ENCODE measurements at places on chromosomes 11 and 22.

DNA sequence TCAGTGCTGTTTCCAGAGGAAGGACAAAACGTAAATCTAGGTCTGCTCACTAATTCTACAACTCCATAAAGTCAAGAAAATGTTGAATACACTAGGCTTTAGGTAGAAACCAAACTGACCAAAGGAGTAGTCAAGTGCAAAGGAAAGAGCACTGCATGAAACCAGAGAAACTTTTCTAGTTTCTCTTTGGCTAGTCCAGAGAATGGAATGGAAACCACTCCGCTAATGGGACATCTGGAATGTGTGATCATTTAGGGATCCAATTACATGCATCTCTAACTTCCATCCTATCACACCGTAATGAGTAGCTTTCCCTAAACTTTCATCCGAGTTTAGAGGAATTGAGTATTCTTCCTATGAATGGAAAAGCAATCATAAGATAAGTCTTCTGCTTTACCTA lies 2.4 kb downstream of the OR52M1 start:
- DNase-seq: no peak

DNA sequence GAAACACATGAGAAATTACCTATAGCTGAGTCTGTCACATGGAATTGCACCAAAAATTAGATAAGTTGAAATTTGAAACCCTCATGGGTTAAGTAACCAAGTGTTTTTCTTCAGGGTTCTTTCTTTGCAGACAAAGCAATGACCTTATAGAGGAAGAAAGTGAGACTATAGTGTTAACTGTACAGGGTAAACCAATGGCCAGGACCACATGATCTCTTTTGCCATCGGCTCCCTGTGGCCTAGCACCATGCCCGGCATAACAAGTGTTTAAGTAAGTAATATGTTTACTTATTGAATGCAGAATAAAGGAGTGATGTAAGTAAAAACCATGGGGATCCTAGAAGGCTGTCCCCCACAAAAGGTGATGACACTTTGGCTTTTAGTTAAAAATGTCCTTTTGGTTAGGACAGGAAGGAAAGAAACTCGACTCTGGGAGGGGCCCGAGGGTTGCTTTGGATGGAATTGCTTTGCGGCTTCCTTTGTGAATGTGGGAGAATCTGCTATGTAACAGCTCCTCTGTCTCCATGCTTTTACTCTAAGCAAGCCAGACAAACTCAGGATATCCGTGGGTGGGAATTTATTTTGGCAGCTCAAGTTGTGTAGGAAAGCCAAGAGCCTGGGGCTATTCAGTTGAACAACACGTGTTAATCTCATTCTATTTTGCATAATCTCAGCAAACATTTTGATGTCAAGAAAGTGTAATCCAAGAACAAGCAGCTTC lies 454.7 kb downstream of the INSC start:
- no peak for DNase-seq

- DNase-seq: no peak
Observed at GRCh38 chr11:126893796-126894195, 106.8 kb downstream of the KIRREL3 start.

GRCh38 chr11:47156951-47157350 lies 19.7 kb downstream of the ARFGAP2 start:
- DNase-seq: no peak

DNA sequence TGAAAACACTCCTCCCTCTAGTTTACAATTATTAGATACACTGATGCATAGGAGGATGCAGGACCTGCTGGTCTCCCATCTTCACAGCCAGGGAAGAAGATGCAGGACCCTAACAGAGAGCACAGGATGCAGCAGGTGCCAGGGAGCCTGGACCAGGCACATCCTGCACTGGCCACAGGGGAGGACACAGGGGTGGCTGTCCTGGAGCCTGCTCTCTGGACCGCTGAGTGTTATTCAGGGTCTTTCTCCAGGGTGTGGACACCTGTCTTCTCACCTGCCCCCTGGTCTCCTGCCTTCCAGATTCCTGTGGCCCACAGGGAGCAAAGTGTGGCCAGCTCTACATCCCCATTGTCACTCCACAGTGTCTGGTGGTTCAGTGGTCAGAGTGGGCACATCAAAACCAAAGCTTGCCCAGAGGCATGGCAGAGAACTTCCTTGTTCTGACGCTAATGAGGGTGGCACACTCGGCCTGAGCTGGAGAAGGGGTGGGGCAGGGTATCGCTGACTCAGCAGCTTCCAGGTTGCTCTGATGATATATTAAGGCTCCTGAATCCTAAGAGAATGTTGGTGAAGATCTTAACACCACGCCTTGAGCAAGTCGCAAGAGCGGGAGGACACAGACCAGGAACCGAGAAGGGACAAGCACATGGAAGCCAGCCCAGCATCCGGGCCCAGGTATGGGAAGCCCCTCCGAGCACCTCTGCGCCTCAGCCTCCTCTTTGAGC lies at the start of gene APOBEC3A:
APOBEC3A (plus strand) TSS at position 564 of the 725 bp plus-strand sequence; CDS start at position 647, 83 bp downstream.
- DNase-seq: no peak

GRCh38 chr11:45771566-45772448 lies 33.1 kb upstream of the SLC35C1 start:
- DNase-seq: peak; percentile 36

GRCh38 chr11:125287491-125288210 lies 123.1 kb downstream of the PKNOX2 start:
- DNase-seq: no peak

DNA sequence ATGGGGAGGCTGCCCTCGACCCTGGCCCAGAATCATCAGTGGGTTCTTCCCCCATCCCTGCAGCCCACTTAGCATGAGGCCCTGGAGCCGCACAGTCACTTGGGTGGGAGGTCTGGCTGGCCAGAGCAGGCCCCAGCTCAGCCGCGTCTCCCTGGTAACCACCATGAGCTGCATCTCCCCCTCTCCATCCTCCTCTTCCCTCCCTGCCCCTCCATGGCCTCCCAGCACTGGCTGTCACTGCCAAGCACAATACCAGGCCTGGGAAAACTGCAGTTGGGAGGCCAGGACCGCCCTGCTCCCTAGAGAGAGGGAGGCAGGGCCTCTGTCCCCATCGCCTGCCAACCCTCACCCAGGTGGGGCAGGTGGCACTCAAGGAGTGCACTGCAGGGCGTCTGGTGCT lies 8.0 kb downstream of the CSDC2 start:
- no peak for DNase-seq

DNA sequence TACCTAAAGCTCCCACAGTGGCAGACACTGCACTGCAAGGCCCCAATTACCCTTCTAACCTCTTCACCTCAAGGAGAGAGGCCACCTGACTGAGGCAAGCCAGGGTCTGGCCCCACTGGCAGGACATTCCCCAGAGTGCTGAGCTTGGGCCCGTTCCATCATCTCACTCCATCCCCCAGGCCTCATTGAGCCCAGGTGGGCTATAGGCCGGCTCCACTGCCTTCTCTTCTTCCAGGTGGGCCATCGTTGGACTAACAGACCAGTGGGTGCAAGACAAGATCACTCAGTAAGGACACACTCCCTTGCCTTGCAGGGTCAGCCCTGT lies 19.1 kb downstream of the CDC45 start:
- no peak for DNase-seq

- DNase-seq: no peak
Observed at GRCh38 chr11:94655291-94655690, 88.1 kb downstream of the PIWIL4 start.

DNA sequence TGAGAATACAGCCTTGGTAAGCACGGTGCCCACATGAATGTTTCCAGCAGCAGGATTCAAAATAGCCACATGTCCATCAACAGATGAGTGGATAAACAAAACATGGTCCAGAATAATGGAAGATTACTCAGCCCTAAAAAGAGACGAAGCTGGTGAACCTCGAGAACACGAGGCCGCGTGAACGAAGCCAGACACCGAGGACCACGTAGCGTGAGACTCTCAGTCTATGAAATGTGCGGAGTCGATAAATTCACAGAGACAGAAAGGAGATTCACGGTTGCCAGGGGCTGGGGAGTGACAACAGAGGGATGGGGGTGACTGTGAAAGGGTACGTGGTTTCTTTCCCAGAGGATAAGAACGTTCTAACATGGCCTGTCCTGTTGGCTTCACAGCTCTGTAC lies 2.9 kb upstream of the ASCL2 start:
- DNase-seq: no peak

DNA sequence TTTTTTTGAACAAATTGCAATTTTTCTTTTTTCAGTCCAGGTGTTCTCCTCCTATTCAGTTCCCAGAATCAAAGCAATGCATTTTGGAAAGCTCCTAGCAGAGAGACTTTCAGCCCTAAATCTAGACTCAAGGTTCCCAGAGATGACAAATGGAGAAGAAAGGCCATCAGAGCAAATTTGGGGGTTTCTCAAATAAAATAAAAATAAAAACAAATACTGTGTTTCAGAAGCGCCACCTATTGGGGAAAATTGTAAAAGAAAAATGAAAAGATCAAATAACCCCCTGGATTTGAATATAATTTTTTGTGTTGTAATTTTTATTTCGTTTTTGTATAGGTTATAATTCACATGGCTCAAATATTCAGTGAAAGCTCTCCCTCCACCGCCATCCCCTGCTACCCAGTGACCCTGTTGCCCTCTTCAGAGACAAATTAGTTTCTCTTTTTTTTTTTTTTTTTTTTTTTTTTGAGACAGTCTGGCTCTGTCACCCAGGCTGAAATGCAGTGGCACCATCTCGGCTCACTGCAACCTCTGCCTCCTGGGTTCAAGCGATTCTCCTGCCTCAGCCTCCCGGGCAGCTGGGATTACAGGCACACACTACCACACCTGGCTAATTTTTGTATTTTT lies 6.2 kb upstream of the UBE4A start:
- no peak for DNase-seq

DNA sequence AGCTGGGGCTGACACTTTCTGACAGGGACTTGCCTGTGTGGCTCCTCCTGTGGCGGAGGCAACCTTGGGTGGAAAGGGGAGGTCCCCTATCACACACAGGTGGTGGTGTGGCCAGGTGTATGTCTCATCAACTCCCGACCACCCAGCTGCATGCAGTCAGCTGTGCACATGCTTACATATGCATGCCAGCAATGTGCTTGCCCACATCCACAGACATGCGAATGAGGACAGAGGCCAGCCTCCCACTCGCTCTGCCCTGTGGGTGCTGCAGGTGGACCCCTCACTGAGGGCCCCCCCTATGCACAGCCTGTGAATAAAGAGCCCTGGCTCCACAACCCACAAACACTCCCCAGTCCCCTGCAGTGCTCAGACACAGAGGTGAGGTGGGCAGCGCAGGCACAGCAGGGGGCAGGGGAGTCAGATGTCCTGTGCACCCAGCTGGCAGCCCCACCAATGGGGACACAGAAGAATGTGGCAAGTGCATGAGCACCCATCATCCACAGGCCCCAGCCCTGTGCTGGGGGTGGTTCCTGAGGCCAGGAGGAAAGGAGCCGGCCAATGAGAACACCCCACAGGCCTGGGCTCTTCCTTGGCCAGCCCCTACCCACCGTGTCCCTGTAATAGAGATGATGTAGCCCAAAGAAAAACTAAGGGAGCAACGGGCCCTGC lies 9.5 kb downstream of the GNB1L start:
- no peak for DNase-seq

DNA sequence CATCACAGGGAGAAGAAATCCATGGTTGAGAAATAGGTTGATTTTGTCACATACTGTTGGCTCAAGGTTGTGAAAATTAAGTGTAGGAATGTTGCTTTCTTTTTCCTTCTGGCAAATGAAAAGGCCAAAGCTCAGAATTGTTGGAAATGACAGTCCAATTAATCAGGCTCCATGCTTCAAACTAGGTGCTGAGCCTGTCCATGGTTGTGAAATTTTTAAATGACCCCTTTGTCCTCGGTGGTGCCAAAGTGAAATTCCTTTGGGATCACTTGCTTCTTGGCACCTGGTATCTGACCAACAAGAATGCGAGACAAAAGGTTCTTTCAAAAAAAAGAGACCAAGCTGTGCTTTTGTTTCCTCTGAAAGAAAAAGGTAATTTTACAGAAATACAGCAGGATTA lies 451.9 kb downstream of the ETS1 start:
- no peak for DNase-seq

- DNase-seq: no peak
Observed at GRCh38 chr11:114155116-114155515, 95.6 kb downstream of the ZBTB16 start.

GRCh38 chr11:75473684-75474083 lies 40.7 kb upstream of the KLHL35 start:
- DNase-seq: no peak

DNA sequence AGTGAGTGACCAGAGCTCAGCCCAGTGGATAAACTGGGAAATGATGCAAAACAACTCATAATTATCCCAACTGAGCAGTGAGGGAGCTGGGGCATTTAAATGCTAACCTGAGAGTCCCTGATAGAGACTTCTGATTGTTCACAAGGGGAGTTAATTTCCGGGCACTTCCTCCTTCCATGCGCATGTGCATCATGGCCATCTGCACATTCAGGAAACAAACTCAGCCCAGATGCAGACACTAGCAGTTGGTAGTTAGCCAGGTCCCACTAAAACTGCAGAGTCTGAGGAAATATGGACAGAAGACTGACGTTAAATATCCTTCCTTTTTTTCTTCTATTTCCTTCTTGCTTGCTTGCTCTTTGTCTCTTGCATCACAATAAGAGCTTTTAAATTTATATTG lies 852.1 kb upstream of the LRRC4C start:
- DNase-seq: no peak

GRCh38 chr22:38756711-38757463 lies 1.1 kb upstream of the SUN2 start:
- DNase-seq: no peak

DNA sequence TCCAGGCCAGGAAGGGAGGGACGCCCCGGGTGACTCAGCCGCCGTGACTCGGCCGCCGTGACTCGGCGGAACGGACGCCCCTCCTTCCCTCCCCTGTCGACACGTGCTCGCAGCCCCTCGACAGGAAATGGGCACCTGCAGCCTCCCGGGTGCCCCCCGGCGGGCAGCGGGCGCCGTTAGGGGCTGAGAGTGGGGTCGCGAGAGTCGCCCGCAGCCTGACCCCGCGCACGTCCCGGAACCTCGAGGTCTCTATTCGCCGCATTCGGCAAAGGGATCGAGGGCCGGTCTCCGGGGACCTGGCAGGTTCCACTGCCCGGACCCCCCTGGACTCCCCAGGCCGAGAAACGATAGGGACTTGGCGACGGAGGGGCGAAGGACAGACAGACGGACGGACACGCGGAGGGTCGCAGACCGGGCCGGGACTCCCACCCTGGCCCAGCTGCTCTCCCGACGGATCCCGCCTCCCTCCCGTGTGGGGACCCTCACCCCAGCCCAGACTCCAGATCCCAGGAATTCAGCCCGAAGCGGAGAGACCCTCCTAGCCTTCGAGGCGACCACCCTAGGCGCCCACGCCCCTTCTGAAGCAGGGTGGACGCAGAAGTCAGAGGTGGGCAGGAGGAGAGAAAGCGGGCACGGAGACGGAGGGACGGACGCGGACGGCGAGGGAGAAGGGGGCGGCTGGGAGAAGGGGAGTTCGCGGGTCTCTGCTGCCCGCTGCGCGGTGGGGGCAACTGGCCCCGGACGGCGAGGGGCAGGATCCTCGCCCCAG lies 648 bp downstream of the FOSL1 start:
- DNase-seq: no peak

GRCh38 chr22:39537975-39538374 lies 5.4 kb upstream of the RPS19BP1 start:
- DNase-seq: no peak

DNA sequence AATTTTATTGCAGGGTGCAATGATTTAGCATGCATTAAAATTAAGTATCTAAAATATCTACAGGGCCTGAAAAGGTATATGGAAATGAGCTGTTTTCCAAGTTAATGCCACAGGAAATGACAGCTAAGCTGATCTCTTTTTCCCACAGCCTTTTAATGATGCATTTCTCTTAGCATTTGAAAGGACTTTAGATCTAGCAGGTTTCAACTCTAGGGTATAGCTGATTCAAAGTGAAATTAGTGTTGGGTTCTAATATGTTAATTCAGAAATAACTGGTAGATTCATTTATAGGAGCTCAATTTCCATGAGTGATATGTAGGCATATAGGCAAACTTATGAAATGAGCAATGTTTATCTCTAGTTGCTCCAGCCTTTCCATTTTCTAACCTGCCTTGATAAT lies 274.2 kb downstream of the CASP12 start:
- DNase-seq: no peak
